ENCODE measurements at places on chromosomes 6 and 20. TPM values are rescaled to one million over a fixed set of nuclear protein-coding genes. Genes with fewer than 3 reads are reported as not detected.

DNA sequence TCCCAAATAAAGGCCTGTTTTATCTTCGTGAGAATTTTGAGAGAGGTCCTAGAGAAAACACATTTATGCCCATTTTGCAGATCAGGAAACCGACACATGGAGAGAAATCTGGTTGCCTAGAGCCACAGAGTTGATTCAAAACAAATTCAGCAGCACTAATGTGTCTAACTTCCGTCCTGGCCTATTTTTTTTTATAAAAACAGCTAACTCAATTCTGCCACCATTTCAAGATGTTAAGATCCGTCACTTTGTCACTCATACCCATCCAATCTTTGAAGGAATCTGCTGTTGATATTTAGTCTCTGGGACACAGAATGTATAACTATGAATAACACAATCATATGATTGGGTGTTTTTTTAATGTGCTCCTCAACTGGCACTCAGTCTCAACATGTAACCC is 611.1 kb upstream of the ARID1B start:
- no peak overlapping the region for H3K4me3 ChIP-seq
- DNase-seq = no peak
- no peaks in the 10 kb centered on the region for H3K36me3 ChIP-seq
- H3K27me3 ChIP-seq = no peaks in the 10 kb centered on the region

GRCh38 chr6:15602154-15602553 is 60.7 kb downstream of the DTNBP1 start:
- no peak overlapping the region for H3K27ac ChIP-seq
- DNase-seq = no peak
- no peaks in the 10 kb centered on the region for H3K27me3 ChIP-seq
- H3K4me3 ChIP-seq = no peak overlapping the region
- peaks cover 4% of the 10 kb centered on the region for H3K4me1 ChIP-seq

DNA sequence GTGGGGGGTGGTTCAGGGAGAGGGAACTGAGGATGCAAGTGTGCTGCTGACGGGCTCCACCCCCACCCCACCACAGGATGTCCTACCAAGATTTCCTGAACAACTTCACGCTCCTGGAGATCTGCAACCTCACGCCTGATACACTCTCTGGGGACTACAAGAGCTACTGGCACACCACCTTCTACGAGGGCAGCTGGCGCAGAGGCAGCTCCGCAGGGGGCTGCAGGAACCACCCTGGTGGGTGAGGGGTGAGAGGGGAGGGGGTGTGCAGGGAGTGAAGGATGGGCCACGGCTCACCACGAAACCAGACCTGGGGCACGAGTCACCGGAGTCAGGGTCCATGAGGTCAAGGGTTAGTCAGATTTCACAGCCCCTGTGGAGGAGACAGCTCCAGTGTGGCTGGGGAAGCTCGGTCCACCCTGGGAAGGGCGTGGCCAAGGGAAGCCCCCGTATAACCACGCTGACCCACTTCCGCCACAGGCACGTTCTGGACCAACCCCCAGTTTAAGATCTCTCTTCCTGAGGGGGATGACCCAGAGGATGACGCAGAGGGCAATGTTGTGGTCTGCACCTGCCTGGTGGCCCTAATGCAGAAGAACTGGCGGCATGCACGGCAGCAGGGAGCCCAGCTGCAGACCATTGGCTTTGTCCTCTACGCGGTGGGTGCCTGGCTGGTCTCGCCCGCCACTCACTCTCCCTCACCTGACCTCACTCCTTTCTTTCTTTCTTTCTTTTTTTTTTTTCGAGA is 18.3 kb downstream of the CAPN11 start:
- DNase-seq = no peak
- no peaks in the 10 kb centered on the region for H3K27me3 ChIP-seq
- H3K4me3 ChIP-seq = no peak overlapping the region
- H3K27ac ChIP-seq = no peak overlapping the region
- peaks cover 11% of the 10 kb centered on the region for H3K4me1 ChIP-seq
- H3K36me3 ChIP-seq = no peaks in the 10 kb centered on the region

DNA sequence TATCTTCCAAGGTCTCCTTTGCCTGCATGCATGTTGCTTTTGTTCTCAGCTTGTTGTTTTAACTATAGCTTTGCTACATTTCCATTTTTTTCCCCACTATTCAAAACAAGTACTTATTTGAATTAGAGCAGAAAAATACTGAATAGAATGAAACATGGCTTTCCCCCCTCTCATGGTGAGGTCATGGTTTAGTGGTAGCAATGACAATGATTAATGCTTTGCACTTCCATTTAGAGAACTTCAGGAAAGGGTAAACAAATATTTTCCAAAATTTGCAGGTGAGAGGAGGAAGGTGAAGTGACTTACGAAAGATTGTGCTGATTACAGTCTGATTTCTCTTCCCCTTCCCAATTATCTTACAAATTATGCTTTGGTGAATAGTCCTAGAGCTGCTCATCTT is 47.8 kb upstream of the TRAF3IP2 start:
- peaks cover 42% of the 10 kb centered on the region for H3K4me1 ChIP-seq
- no peaks in the 10 kb centered on the region for H3K27me3 ChIP-seq
- DNase-seq = no peak
- no peak overlapping the region for H3K4me3 ChIP-seq

DNA sequence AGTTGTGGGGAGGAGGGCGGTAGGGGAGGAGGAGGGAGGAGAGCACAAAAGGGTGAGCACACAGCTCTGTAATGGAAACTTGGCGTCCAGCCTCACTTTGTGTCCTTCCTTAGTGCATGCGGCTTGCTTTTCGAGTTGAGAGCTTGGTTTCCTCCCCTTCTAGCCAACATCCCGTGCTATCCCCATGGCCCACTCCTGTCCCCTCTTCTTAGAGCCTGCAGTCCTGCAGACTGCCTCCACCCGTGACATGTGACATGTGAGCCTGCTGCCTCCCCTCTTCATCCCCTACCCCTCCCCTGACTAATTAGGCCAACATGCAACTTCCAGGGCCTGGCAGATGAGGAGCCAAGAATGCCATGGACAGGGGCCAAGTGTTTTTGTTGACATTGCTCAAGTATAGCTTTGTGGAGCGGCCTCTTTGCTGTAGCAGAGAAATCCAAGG is 63.2 kb downstream of the SLC24A3 start:
- peaks cover 14% of the 10 kb centered on the region for H3K4me1 ChIP-seq
- H3K27ac ChIP-seq = peak overlapping the region; percentile 65
- DNase-seq = peak; percentile 73
- peak overlapping the region; percentile 15 for H3K4me3 ChIP-seq

DNA sequence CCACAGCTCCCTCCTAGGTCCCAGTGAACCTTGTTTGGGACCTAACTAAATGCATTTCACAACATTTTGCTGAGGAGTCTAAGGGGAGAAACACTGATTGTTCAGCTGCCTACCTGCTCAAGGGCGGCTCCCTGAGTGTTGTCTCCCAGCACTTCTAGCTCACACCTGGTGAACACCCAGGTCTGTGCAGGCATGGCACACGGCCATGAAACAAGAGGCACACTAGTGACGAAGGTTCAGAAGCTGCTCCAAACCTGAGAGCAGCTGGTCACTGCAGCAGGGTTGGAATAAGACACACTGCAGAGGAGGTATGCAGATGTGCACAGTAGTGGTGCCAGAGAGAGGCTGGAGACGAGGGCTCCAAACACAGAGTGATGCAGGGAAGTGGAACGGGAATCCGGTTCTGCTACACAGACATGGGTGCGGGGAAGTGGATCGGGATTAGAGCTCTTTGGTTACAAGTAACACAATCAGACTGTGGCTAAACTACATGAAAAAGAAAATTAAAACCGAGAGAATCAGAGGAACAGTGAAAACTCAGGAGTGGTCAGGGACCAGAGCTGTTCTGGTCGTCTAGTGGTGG is 486.1 kb upstream of the CDH4 start:
- no peaks in the 10 kb centered on the region for H3K27me3 ChIP-seq
- H3K4me3 ChIP-seq = no peak overlapping the region
- no peak for DNase-seq
- no peak overlapping the region for H3K27ac ChIP-seq

DNA sequence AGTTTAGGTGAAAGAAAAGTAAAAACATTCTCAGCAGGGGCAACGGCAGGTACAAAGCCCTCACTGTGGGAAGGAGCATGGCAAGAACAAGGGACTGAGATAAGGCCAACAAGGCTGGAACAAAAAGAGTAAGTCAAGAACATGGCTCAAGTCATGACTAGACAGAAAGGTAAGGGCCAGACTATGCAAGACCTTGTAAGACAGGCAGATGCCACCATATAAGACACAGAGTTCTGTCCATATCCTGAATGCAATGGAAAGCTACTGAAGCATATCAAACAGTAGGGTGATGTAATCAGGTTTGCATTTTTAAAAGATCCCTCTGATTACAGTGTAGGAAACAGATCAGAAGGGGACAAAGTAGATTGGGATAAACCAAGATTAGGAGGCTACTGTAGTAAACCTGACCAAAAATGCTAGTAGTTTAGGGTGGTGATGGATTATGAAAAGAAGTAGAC is 5.5 kb downstream of the REV3L start:
- no peak for DNase-seq
- peaks cover 75% of the 10 kb centered on the region for H3K4me1 ChIP-seq
- no peaks in the 10 kb centered on the region for H3K36me3 ChIP-seq
- H3K27me3 ChIP-seq = no peaks in the 10 kb centered on the region
- no peak overlapping the region for H3K27ac ChIP-seq
- no peak overlapping the region for H3K4me3 ChIP-seq

The OR2B6 gene
- polyA plus RNA-seq = not detected

The RIPPLY2 gene
- polyA plus RNA-seq = not detected

The ZNF334 gene
- polyA plus RNA-seq = 0.27 TPM

The ADTRP gene
- 0.08 TPM for polyA plus RNA-seq

The ZC3H12D gene
- 0.28 TPM for polyA plus RNA-seq

The SUPT3H gene
- polyA plus RNA-seq = 3.1 TPM

All from psoas muscle (tissue), 8 donors.